Smooth muscle cell of the coronary artery (primary cell): ENCODE measurements at places on chromosomes 6 and 20. TPM values are rescaled to one million over a fixed set of nuclear protein-coding genes. Genes with fewer than 3 reads are reported as not detected.

Gene ZNF341
- 0.75 and 1.1 TPM in 2 replicates for total RNA-seq

Gene TRIM15
- not detected in 2 replicates for total RNA-seq

Gene SRXN1
- 21.2 and 43.9 TPM in 2 replicates for total RNA-seq

Gene ADAM33
- 0.30 and 48.6 TPM in 2 replicates for total RNA-seq

Gene FUT9
- total RNA-seq: not detected in 2 replicates

Gene CDH26
- total RNA-seq: under 0.01 and 0.23 TPM in 2 replicates

Gene ENPP5
- 0.08 and 1.5 TPM in 2 replicates for total RNA-seq

Gene SIGLEC1
- not detected in 2 replicates for total RNA-seq

Gene RNF217
- 25.9 and 28.4 TPM in 2 replicates for total RNA-seq

Gene STXBP5
- total RNA-seq: 24.8 and 61.4 TPM in 2 replicates

Gene MYB
- 3.8 TPM in 1 of 2 replicates, not detected in the other for total RNA-seq

Gene HLA-DRB5
- total RNA-seq: not detected in 2 replicates

Gene GINS1
- 1.3 and 3.2 TPM in 2 replicates for total RNA-seq

Gene CST5
- not detected in 2 replicates for total RNA-seq

Gene HNF4A
- total RNA-seq: not detected in 2 replicates

Gene CYP24A1
- 0.60 and 0.94 TPM in 2 replicates for total RNA-seq

Gene POU5F1
- total RNA-seq: not detected in 2 replicates

Gene AVP
- total RNA-seq: not detected in 2 replicates

Gene BTN1A1
- total RNA-seq: not detected in 2 replicates

Gene SLC17A2
- not detected in 2 replicates for total RNA-seq

Gene PSORS1C1
- 1.2 and 1.5 TPM in 2 replicates for total RNA-seq

Gene PRL
- total RNA-seq: not detected in 2 replicates

Gene MCM9
- total RNA-seq: 7.3 and 9.4 TPM in 2 replicates

Gene PEX7
- 9.2 and 11.8 TPM in 2 replicates for total RNA-seq
